GDM1 (cell line): ENCODE measurements at places on chromosomes 5 and 9.

GRCh38 chr5:141846031-141846430 lies 32.2 kb downstream of the PCDH1 start:
- no peak for DNase-seq

DNA sequence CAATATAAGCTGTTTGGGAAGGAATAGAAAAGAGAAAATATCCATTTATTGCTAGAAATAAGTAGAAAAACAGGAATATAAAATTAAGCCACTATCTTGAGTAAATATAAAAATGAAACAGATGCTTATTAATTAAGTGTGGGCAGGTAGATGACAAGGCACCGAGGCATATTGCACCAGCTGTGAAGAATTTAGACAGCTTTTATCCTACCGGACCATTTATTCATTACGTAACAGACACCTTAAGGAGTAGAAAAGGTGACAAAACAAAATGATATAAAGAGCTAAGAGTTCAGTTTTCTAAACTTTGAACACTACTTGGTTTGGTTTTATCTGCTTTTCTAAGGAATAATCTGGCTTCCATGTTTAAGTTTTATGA lies 404.1 kb downstream of the PTPRD start:
- no peak for DNase-seq

- DNase-seq: no peak
Observed at GRCh38 chr9:19252174-19252884, 21.8 kb downstream of the DENND4C start.

DNA sequence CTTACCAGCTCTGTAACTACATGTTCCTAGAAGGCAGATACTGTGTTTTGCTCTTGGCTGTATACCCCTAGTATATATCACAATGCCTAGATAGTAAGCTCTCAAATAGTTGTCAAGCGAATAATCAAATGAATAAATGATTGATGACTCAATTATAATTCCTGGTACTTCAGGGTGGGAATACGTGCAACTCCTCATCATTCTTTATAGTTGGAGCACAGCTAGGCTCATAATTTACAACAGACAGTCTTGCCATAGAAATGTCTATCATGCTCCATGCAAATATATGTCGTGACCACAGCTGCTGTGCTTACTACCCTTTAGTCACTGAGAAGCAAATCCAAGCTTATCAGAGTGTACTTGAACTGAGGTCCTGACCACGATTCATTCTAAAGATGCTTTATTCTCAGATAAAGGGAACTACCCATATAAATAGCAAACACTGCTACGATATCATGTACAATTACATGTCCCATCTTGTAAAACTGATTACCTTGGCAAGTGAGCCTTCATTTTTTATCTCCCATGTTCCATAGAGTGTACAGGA lies 52.1 kb downstream of the STRBP start:
- no peak for DNase-seq
